ENCODE measurements at places on chromosomes 11 and 22.

DNA sequence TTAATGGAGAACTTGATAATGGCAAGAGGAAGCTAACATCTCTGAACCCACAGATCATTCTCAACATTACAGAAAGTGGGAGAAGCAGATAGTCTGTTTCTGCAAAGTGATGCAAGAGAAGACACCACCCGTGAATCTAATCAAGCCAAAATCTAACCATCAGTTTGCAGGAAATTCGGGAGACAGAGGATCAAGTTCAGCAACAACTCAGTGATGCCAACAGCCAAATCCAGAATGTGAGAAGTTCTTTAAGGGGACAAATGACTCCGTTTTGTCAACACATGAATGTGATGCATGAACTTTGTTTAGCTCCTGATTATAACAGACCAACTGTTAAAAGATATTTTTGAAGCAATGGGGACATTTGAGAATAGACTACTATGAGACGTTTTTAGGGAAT, 95.2 kb upstream of the LDLRAD3 start:
- DNase-seq, result no peak

- no peak for DNase-seq
Observed at GRCh38 chr11:22671751-22672150, 5.3 kb downstream of the GAS2 start.

- no peak for DNase-seq
Observed at GRCh38 chr22:21759646-21760376, 24.2 kb upstream of the YPEL1 start.

DNA sequence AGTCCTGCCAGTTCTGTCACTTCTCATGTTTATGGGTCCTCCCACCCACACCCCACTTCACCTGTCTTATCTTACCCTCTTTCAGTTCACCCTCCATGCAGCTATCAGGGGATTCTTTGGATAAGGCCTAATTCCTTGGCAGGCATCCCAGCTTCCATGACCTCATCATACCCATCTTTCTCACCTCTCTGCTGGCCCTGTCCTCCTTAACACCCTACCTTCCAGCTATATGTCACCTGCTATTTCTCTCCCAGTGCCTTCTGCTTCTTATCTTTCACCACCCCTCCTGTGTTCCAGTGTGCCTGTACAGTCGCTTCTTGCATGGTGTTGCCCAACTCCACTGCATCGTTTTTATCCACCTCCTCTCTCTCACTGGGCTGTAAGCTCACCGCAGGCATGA, 28.3 kb downstream of the SNU13 start:
- DNase-seq, result no peak

- DNase-seq, result no peak
Observed at GRCh38 chr11:47468598-47469214, 19.8 kb upstream of the RAPSN start.

DNA sequence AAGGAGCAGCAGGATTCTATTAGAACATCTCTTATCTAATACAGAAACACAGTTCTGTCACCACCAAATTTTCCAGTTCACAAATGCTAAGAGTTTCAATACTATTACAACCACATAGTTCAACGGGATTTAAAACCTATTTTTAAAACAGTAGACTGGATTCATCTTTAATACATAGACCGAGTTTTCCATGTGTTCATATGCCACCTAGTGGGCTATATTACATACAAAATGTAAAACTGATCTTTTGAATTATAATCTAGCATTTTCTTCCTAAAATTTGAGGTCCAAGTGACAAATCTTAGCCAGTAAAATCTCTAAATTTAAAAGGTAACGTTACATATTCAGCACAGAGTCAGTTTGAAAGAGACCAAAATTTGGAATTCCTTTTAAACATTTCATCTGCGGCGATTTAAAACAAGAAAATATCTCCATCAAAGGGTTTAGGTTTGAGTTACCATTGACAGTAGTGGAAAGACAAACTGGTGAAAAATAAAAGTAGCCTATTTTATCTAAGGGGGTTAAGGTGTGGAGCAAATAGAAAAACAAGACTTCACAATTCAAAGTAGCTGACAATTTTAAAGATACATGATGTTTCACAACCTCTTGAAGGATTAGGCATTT, 269.3 kb upstream of the MPPED2 start:
- DNase-seq, result peak; percentile 44

GRCh38 chr22:20764729-20765128, 9.2 kb upstream of the SERPIND1 start:
- no peak for DNase-seq

GRCh38 chr22:42462016-42462415, 29.8 kb upstream of the NFAM1 start:
- no peak for DNase-seq

DNA sequence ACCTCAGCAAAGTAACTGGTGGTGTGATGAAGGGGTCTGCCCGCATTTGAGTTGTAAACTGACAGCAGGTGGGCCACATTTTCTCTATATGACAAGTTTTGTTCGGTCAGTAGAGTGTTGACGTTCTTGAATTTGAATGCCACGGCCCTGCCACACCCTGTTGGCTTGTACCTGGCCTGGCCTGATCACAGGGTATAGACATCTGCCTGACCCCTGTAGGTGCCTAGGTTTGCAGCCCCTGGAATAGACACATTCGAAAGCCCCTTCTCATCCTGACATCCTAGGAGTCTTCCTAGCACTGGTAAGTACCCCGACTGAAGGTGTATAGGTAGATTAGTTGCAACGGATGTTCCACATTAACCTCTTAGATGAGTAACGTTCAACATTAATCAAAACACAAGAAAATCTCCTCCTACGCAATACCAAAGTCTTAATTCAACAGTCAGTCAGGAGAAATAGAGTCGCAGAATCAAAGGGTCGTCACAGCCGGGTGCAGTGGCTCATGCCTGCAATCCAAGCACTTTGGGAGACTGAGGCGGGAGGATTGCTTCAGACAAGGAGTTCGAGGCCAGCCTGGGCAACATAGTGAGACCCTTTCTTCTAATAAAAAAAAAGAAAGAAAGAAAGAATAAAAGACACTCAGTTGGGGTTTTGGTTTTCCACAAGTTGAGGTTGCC, 43.6 kb upstream of the CD5 start:
- DNase-seq, result no peak

DNA sequence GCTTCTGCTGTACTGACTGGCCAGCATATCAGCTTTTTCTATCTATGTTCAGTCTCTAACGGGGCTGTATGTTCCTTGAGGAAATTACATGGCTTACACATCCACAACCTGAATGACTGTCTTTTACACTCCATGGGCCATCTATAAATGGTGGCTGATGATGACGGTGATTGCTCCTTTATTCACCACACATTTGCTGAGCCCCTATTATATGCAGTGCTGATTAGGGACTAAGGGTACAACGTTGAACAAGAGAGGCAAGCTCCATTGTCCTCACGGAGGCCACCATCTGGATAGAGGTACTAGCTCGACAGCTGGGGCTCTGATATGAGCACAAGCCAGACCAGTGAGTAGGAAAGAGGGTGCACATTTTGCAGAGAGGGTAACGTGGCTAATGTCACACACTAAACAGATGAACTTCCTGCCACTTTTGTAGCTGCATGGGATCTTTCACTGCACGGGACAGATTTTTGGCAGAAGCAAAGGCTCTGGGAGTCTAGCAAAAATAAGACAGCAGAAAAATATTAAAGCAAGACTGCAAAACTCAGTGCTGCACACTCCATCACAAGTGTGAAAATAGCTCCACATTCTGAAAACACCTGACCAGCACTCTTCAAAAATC, 30.6 kb downstream of the DRD2 start:
- DNase-seq, result no peak

DNA sequence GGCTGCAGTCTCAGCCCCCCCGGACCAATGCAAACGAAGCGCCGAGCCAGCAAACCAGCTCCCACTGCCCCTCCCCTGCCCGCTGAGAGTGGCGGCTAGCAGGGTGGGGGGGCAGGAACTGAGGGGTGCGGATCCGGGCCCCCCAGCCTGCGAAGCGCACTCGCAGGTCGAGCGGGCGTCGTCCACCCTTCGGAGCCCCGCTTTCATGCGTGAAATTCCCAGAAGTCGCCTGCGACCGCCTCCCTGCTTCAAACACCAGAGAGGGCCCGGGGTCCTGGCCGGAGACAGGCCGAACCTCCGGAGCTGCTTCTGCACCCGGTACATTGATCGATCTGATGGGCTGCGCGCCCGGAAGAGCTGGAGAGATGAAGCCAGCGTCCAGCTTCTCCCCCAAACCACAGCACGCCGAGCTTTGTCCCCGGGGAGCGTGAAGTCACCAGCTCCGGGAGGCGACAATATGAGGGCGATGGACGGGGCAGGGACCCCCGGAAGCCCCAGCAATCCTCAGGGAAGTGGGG, 646 bp upstream of the PATZ1 start:
- DNase-seq, result peak; percentile 41

DNA sequence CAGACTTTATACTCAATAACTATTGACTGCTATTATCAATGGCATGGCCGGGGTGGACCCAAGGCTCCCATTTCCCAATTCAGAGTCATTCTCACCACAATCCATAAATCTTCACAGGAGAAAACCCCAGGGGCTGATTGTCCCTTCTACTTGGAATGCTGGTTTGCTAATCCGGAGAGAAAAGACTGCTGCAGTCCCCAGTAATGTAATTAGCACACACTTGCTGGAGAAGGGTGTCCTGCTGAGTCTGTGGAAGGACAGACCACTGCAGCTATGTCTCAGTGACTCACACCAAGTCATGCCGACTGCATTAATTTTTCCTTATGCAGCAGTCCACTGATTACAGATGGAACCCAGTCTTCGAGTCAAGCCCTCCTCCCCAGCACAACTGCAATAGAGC, 5.9 kb upstream of the ETS1 start:
- peak; percentile 67 for DNase-seq

DNA sequence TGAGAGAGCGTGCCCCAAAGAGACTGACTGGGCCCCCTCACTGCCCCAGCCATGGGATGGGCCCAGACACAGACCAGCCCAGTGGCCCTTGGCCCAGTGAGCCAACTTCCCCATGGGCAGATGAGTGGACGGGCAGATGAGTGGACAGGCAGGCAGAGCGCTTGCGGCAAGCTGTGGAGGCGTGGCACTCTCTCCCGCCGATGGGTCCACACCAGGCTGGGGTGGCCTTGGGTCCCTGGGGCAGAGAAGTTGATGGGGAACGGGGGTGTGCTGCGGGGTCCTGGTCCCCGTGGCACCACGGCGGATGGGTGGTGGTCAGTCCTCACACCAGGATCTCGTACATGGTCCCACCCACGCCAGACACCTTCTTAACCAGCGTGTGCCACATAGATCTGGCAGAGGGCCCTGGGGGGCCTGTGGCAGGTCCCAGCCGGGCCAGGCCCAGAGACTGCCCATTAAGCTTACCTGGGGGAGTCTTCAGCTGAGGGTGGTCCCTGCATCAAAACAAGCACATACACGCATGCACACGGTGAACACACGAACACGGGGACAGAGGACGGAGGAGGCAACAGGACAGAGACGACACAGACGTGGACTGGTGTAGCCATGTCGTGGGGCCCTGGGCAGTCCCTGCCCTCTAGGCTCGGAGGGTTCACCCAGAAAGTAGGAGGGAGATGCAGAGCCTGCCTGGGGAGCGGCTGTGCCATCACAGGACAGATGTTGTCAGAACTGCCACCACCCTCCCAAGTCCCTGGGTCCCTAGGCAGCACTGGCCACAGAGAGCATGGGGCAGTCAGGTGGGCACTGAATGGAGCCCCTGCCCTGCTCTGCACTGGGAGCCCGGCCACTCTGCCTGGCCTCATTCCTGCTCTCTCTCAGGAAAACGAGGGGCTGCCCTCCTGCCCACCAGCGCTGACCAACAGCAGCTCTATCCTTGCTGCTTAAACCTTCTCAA, 182.2 kb downstream of the IGLL1 start:
- no peak for DNase-seq

- no peak for DNase-seq
Observed at GRCh38 chr11:8641332-8641731, 41.1 kb downstream of the TRIM66 start.

DNA sequence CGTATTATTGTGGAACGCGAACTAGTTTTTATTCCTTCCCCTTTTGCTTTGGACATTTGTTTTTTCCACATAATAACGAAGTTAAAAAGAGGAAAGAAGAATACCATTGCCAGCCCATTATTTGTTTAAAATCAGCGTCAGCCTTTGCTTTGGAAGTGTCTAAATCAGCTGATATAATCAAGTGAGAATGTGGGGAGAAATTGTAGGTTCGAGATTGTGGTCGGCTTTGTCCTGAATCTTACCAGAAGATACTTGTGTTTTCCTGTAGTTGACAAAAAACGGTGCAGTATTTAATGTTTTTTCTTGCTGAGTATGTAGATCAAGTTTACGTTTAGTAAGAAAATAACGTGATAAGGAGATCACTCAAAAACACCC, 935 bp downstream of the ZNF143 start:
- no peak for DNase-seq

DNA sequence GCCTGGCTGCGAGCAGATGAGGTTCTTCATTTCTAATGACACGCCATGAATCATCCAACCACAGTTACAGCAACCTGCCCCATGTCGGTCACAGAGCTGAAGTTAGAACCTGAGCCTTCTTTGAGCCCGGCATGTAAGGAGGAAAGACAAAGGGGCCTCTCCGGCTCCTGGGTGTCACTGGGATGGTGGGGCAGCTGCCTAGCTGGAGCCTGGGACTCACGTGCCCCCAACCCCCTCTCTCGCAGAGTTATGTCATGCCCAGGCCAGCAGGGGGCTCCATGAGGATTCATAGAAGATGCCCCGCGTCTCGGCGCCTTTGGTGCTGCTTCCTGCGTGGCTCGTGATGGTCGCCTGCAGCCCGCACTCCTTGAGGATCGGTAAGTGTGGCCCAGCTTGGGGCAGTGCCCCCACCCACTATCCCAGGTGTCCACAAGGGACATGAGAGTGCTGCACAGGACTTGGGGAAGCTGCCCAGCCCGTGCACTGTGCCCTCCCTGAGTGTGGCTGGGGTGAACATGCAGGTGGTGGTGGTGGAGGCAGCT, 148.5 kb downstream of the GRIK4 start:
- peak; percentile 38 for DNase-seq

DNA sequence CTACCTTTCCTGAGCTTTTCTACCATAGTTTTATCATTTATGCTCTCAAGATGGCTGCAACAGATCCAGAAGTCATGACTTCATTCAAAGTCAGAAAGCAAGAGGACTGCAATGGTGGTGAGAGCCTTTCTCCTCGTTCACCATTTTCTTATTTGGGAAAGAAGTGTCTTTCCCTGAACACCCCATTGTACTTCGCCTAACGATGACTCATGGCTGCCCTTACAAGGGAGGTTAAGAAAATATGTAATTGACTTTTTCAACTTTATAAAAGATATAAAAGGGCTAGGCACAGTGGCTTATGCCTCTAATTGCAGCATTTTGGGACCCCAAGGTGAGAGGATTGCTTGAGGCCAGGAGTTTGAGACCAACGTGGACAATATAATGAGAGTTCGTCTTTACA, 541.7 kb downstream of the METTL15 start:
- no peak for DNase-seq

Measured in AG08395 (cell line).